ENCODE measurements at places on chromosomes 3 and 15.
A peak's percentile ranks its signal among the peaks of the same experiment; 100 is the strongest.

DNA sequence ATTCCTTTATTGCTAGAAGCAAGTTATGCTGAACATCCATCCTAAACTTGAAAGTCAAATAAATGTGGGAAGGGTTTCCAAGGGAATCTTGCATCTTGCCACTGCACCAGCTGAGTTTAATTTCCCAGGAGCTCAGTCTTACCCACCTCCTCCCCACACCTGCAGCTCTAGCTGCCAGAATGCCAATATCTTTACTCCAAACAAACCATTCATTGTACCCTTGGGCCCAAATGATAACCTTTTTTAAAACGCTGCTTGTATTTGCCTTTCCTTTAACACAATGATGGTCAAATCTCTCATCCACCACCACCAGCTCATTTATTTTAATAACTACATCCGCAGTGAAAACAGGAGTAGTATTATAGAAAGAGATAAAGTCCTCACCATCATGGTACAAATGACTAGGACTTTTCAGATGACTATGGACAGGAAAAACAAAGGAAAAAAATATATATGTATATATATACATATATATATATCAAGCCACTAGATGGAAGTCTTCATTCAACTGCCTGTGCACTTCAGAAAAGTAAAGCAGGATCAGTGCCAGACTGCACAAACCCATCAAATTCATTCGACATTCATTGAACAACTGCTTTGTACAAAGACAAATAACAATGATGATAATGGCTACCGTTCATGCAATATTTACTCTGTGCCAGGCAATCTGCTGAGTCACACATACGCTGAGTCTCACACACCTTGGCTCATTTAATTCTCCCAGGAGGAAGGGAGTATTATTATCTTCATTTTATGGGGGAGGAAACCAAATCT lies 44.0 kb downstream of the BFSP2 start:
- peak; percentile 41 for DNase-seq

GRCh38 chr3:170522201-170522600 lies 63.7 kb downstream of the SLC7A14 start:
- DNase-seq, result no peak

GRCh38 chr15:38602910-38603670 lies 38.5 kb upstream of the RASGRP1 start:
- DNase-seq, result no peak

GRCh38 chr15:74504418-74504817 lies 36.6 kb upstream of the ARID3B start:
- no peak for DNase-seq

DNA sequence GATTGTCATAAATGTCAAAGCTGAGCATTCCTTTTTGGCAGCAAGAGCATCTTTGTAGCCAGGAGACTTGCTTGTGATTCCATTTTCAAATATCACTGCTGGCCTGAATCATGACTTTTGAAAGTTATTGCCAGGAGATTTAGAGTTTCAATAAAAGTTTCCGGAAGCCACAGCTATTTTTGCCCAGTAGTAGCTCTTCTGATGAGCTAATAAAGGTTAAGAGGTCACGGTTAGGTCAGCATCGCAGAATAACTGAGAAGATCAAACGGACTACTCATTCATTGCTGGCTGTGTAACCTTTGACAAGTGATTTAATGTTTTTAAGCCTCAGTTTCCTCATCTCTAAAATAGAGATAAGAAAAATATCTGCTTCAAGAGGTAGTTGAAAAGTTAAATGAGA lies 105.1 kb upstream of the ETV5 start:
- DNase-seq, result no peak

GRCh38 chr3:140610544-140610943 lies 67.3 kb upstream of the TRIM42 start:
- no peak for DNase-seq

DNA sequence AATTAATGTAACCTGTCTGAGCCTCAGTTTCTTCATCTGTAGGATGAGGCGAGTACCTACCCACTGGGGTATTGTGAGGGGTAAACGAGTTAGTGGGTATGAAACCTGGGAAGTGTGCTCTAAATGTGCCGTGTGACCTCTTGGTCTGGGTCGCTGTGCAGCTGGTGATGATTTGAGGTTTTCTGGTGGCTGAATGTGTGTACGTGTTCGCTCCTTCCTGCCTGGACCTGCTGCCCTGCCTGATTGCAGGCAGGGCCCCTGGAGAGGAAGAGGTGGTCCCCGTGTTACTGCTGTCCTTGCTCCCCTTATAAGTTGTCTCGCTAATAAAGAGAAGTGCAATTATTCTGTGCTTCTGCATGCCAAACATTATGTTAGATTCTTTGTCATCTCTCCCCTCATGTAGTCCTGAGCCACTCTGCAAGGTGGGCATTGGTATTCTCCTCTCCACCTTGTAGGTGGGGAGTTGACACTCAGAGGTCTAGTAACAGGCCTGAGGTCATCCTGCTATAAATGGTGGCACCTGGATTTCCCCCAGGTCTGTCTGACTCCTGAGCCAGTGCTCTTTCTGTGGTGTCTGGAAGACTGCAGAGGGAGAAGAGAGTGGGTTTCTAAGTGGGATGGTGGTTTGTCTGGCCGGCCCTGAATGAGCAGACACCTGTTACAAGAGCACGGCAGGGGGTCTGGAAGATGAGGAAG lies 15.7 kb downstream of the PDIA5 start:
- DNase-seq, result no peak

DNA sequence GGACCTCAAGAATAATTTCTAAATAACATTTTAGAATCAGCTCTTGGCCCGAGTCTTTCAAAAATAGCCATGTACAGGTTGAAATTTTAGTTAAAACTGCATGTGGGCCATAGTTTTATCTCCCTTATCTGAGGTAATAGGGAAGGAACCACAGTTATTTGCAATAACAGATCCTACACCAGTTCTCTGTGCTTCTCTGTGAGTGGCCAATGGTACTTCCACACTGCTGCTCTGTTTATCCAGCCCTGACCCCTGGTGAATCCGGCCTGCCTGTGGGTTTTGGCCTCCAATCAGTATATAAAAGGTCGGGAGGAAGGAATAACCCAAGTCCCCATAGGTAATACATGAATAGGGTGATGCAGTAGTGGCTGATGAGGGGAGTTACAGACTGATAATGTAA lies 48.0 kb upstream of the TNIK start:
- DNase-seq, result peak; percentile 10

DNA sequence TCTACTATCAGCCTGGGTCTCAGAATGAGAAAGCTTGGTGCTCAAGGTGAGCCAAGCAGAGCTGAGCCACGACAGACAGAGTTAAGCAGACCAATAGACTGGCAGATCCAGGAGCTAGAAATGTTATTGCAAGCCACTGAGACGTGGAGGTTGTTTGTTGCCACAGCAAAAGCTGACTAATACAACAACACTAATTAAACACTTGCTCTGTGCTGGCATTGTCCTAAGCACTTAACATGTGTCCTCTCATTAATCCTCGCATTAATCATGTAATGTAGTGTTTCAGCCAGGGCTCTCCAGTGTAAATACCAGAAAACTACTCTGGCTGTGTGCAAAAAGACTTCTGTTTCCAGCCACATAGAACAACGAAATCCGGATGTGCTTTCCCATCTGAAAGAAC lies 11.6 kb upstream of the SPSB4 start:
- no peak for DNase-seq

DNA sequence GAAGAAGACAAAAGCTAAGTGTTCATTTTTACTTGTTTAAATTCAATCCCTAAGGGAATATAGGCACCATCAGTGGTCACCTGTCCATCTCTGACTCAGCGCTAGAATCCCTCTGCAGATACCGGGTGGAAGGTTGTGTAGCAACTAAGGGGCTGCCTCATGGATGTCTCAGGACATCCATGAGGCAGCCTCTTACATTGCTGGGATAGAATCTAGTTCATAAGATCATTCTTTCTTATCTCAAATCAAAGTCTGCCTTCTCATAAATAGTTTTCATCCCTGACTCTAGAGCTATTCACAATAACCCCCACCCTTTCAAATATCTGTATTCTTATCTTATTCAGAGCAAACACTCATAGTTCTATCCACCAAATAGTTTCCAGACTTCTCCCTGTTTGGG lies 38.1 kb downstream of the HSPBAP1 start:
- no peak for DNase-seq

DNA sequence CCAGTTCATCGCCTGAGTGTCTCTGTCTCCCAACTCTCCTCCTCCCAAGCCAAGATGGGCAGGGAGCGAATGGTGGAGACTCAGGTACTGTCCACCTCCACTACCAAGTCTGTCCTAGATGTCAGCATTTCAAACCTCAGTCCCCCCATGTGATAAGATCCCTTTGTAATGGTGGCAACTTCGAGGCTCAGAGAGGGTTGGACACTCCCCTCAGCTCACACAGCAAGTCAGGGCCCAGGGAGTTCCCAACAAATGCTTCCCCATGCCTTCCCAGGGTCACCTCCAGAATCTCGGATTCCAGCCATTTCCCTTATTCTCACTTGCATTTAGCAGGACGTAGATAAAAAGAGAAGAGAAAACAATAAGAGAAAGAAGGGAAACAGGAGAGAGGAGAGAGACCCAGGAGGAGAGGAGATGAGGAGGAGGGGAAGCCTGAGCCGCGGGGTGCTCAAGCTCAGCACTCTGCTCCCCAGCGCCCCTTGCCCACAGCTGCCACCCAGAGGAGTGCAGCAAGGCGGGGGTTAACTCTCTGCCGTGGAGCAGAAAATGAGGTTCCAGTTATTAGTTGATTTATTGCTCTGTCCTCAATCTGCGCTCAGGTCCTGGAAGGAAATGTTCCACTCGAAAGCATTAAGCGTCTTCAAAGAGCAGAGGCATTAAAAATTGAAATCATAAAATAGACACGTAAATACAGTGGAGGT lies 84.1 kb upstream of the LINGO1 start:
- no peak for DNase-seq

DNA sequence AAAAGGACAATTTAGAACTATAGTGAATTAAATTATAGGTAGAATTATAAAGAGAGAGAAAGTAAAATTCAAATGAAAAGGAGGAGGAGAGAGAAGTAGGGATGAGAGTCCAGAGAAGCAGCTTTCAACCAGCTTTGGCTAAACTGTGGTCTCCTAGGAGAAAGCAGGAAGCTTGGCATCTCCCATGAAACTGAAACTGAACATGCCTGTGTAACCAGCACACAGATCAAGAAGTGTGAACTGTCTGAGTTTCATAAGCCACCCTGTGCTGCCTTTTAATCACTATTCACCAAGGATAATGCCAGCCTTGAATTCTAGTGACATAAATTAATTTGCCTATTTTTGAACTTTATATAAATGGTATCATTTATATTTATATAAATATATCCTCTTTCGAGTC lies 128.5 kb downstream of the MYRIP start:
- no peak for DNase-seq

DNA sequence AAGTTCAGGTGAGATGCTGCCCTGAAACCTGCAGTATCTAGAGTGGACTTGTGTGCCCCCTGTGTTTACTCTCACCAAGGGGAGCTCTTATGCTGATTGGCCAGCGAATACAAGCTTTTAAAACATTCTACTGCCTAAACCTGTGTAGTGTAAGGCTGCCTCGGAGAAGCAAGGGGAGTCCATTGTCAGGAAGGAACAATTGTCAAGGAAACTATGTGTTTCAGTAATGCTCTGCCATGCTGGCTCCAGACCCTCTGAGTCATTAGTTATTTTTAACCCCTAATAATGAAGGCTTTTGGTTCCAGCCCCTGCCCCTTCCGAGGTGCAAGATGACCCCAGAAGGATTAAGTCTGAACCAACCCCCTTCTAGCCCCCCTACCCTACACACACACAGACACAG lies 66.1 kb upstream of the CHMP2B start:
- no peak for DNase-seq

DNA sequence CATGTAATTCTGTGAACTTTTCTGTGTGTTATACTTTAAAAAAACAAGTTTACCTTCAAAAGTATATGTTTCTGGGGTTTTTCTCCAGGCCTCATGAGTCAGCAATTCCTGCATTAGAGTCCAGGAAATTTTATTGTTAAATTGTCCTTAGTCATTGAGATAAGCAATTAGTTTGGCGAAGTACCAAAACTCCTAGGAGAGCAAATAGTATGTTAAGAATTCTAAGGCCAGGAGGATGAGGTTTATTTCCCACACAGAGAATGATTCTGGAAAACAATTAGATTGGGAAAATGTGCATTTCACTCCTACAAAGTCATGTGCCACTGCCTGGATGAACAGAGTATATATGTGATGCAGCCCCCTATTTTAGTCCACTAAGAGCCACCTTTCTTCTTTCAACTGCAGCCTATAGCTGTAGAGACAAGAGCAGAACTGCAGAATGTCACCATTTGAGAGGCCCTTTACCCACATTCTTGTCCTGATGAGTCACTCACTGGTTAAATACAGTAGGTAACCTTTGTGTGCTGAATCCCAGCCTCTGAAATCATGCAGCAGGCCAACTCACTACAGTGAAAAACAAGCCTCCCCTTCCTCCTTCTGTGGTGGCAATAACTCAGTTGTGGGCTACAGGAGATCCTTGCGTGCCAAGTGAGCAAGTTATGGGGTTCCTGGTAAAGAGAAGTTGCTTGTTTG lies 452.8 kb upstream of the THBS1 start:
- DNase-seq, result peak; percentile 99

- no peak for DNase-seq
These were observed 233.9 kb upstream of the ZBTB20 start for GRCh38 chr3:115380883-115381572.

GRCh38 chr3:120129051-120129450 lies 34.8 kb upstream of the GSK3B start:
- no peak for DNase-seq

- no peak for DNase-seq
These were observed 255.1 kb upstream of the WNT5A start for GRCh38 chr3:55742022-55742831.

GRCh38 chr3:52851348-52851747 lies 16.5 kb upstream of the MUSTN1 start:
- DNase-seq, result peak; percentile 58

GRCh38 chr3:58335652-58335947 lies 2.9 kb downstream of the PXK start:
- DNase-seq, result no peak

DNA sequence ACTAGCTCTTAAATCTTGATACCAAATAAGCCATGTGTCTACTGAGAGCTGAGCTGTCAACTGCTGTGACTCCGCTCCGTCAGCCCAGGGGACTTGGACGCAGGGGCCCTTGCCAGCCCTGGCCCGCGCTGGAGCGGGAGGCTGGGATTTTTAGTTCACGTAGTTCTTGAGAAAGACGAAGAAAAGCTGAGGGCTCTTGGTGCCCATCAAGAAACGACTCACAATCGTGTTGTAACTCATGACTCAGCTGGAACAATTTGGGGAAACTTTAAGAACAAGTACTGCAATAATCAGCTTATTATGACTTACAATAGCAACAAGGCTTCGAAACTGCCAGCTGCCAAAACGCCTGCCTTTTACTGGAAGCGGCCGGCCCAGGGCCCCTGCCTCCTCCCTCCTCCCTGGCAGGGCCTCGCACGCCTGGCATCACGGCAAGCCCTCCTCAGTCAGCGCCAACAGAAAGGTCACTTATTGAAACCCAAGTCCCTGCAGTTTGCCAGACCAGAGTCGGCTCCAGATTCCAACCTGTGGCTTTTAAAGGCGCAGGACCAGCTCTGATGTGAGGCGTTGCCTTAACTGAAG lies 60.3 kb downstream of the RGMA start:
- peak; percentile 92 for DNase-seq

Measured in fibroblast of lung (primary cell).